ENCODE measurements at places on chromosomes 3 and 15. TPM values are rescaled to one million over a fixed set of nuclear protein-coding genes. Genes with fewer than 3 reads are reported as not detected.
A peak's percentile ranks its signal among the peaks of the same experiment; 100 is the strongest.

SQOR gene
- 67.5 TPM for total RNA-seq

THAP10 gene
- total RNA-seq = 3.5 TPM

FSTL1 gene
- 193 TPM for total RNA-seq

RTP1 gene
- total RNA-seq = not detected

THBS1 gene
- 377 TPM for total RNA-seq

ADCY5 gene
- 33.6 TPM for total RNA-seq

HCLS1 gene
- 102 TPM for total RNA-seq

FGD5 gene
- 40.1 TPM for total RNA-seq

A4GNT gene
- total RNA-seq = not detected

GRCh38 chr15:52080031-52080430, 32.5 kb downstream of the BCL2L10 start:
- no peak for DNase-seq
- H3K36me3 ChIP-seq = no peaks in the 10 kb centered on the region
- H3K4me1 ChIP-seq = no peaks in the 10 kb centered on the region
- H3K27me3 ChIP-seq = no peaks in the 10 kb centered on the region

- no peak overlapping the region for H3K27ac ChIP-seq
- peak; percentile 59 for DNase-seq
- no peaks in the 10 kb centered on the region for H3K36me3 ChIP-seq
- no peak overlapping the region for H3K4me3 ChIP-seq
These were observed 205.9 kb downstream of the MBNL1 start for GRCh38 chr3:152474585-152474984.

DNA sequence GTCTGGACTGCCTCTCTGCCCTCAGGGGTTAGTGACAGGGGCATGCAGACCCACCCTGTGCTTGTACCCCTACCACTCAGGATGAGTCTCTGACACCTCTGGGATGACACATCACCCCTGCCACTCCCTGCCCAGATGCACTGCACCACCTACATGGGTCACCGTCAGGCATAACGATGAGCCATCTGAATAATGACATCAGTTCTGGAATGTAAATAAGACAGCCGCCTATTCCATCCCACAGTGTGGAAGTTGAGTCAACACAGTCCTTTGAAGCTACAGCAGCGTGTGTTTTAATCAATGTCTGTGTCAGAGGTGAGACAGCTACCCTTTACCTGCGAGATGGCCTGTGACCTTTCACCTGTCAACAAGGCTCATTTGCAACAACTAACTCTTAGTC, 268.7 kb upstream of the ARRDC4 start:
- H3K27me3 ChIP-seq = no peaks in the 10 kb centered on the region

DNA sequence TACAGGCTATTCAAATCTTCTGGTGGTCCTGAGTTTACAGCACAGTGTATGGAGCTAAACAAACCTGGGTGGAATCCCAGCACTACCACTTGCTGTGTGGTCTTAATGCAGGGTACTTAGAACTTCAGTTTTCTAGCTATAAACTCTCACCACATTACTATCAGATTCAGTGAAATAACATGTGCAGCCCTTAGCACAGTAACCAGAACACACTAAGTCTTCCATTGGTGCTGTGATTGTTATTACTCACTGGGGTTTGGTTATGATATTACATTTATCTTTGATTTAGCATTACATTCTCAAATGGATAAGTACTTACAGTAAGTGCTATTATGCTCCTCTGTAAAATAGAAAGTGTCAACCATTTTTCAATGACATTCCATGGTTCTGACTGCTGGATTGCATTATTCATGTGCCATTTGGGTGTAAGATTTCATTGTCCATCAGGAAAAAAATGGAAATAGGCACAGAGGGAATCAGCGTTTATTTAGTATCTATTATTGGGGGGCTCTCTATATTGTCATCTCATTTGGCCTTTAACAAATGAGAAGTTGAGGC, 81.9 kb downstream of the PDE8A start:
- no peak overlapping the region for H3K27ac ChIP-seq
- H3K27me3 ChIP-seq = no peaks in the 10 kb centered on the region
- H3K4me3 ChIP-seq = no peak overlapping the region
- H3K36me3 ChIP-seq = peaks cover 4% of the 10 kb centered on the region

DNA sequence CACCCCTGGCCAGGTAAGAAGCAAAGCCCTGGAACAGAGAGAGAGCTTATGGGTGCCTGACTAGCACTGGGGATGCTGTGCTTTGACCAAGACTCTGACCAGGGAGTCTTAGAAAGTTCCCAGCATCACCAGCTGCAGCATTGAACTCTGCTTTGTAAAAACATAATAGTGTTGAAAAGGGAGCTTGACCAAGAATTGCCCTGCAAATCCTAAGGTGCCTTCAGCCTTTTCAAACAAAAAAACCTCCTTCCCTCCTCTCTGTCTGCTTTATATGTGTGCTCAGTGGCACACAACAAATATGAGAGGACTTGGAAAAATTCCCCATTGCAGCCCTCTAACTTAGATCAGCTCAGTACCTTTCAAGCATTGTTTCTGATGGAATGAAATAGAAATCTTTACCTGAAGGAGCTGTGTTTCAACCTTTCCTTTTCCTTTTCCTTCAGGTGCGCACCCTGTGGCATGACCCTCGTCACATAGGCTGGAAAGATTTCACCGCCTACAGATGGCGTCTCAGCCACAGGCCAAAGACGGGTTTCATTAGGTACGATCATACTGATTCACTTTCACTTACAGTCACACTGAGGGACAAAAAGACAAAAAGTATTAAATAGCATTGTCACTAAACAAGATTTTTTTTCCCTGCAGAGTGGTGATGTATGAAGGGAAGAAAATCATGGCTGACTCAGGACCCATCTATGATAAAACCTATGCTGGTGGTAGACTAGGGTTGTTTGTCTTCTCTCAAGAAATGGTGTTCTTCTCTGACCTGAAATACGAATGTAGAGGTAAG, 13.0 kb downstream of the THBS1 start:
- H3K27ac ChIP-seq = no peak overlapping the region
- peaks cover 16% of the 10 kb centered on the region for H3K4me1 ChIP-seq
- DNase-seq = no peak
- no peaks in the 10 kb centered on the region for H3K27me3 ChIP-seq
- H3K36me3 ChIP-seq = peaks cover 47% of the 10 kb centered on the region

- H3K36me3 ChIP-seq = no peaks in the 10 kb centered on the region
- H3K4me1 ChIP-seq = no peaks in the 10 kb centered on the region
- no peaks in the 10 kb centered on the region for H3K27me3 ChIP-seq
These were observed 539.8 kb downstream of the FGF12 start for GRCh38 chr3:192187485-192188051.

- no peak for DNase-seq
- H3K36me3 ChIP-seq = no peaks in the 10 kb centered on the region
- H3K27ac ChIP-seq = no peak overlapping the region
- H3K27me3 ChIP-seq = no peaks in the 10 kb centered on the region
- H3K4me1 ChIP-seq = no peaks in the 10 kb centered on the region
These were observed 289.1 kb upstream of the DNAJC19 start for GRCh38 chr3:181278468-181279238.

DNA sequence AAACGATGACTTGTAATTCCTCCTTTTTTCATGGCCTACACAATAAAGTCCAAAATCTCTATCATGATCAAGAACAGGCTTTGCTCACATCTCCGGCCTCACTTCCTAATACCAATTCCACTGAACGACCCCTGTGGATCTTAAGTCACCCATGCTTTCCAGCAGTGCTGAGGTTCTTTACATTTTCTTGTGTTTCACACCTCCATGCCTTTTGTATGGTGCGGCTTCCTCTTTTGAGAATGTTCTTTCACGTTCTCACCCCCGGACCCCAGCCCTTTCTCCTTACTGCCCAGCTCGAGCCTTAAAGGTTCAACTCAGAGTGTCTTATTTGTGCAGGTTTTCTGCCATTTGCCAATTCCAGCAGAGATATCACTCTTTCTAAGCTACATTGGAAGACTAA, 70.1 kb downstream of the CSNK1G1 start:
- H3K4me1 ChIP-seq = no peaks in the 10 kb centered on the region
- no peaks in the 10 kb centered on the region for H3K36me3 ChIP-seq
- DNase-seq = no peak
- no peaks in the 10 kb centered on the region for H3K27me3 ChIP-seq
- H3K4me3 ChIP-seq = no peak overlapping the region

DNA sequence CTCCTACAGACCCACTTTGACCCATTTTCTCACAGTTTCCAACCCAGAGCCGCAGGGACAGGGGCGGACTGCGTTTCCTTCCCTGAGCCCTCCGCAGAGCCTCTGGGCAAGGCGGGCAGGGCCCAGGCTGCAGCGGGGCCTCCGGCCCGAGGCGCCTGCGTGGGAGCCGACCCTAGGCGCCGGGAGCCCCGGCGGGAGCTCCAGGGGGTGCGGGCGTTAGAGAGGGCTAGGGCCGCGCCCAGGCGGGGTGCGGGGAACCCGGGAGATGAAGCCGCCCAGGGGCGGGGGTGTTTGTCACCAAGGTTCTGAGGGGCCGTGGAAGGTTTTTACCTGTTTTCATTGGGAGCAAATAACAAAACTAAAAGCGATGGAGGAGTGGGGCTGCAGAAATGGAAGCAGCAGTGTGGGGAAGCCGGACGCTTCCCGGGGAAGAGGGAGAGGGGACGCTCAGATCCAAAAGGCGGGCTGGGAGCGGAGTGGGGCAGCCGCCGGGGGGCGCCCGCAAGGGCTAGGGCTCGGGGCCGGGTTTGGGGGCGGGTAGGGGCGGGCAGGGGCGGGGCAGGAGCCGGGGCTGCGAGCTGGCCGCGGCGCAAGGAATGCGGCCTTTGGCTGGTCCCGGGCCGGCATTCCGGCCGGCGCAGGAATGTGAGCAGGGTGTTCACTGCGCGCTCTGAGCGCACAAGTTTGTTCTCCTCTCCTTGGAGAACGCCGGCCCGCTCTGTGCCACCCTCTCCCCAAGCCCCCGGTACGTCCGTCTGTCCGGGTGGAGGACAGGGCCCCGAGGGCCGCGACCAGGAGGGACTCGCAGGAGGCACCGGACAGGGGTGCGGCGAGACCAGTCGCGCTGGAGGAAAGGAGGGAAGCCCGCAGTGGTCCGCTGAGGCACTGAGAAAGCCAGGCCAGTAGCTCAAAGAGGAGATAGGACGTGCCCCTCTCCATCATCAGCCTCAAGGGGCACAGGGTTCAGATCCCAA, 61.1 kb downstream of the AMOTL2 start:
- peak overlapping the region; percentile 97 for H3K27ac ChIP-seq
- peak; percentile 93 for DNase-seq
- H3K27me3 ChIP-seq = no peaks in the 10 kb centered on the region

GRCh38 chr3:36954452-36955134, 9.7 kb upstream of the TRANK1 start:
- no peaks in the 10 kb centered on the region for H3K27me3 ChIP-seq
- DNase-seq = no peak
- H3K36me3 ChIP-seq = no peaks in the 10 kb centered on the region
- H3K4me3 ChIP-seq = no peak overlapping the region

- H3K27me3 ChIP-seq = peaks cover 7% of the 10 kb centered on the region
- no peak overlapping the region for H3K4me3 ChIP-seq
- no peak overlapping the region for H3K27ac ChIP-seq
- DNase-seq = no peak
- no peaks in the 10 kb centered on the region for H3K4me1 ChIP-seq
These were observed 7.7 kb upstream of the SEC13 start for GRCh38 chr3:10328460-10329071.

DNA sequence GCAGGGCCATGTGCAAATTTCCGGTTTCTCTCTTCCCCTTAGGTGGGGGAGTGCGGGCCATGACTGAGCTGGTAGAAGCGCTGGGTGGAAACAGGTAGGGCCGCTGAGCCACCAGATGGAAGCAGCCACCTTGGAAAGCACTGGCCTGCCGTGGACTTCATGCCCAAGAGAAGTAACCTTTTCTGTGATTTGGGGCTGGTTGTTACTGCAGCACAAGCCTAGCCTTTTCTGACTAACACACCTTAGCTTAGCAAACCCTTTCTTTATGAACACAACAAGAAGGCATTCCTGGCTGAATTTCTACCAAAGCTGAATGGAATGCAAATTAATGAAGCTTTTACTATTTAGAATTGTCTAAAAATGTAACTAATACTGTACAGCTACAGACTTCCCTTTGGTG, 149.6 kb upstream of the UBE2E1 start:
- no peak overlapping the region for H3K4me3 ChIP-seq
- no peaks in the 10 kb centered on the region for H3K4me1 ChIP-seq
- H3K36me3 ChIP-seq = no peaks in the 10 kb centered on the region

GRCh38 chr3:136078421-136079364, 113.2 kb downstream of the PPP2R3A start:
- H3K27me3 ChIP-seq = no peaks in the 10 kb centered on the region
- no peak for DNase-seq
- no peak overlapping the region for H3K27ac ChIP-seq
- H3K4me1 ChIP-seq = no peaks in the 10 kb centered on the region

DNA sequence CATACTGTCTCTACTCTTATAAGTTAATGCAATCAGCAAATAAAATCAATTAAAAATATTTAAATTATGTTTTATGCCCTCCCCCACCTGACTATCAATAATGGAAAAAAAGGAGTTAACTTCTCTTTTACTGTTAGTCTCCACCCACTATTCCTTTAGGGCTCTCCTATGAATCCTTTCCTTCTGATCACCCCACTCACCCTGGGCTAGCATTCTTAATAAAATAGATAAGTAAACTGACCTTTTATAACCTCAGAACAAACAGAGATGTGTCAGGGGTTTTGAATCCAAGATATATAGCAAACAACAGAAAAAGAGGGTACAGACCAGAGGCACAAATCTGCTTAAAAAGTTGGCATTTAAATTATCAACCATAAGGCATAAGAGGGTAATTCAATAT, 116.1 kb upstream of the PLXND1 start:
- H3K4me1 ChIP-seq = peaks cover 10% of the 10 kb centered on the region
- no peaks in the 10 kb centered on the region for H3K27me3 ChIP-seq
- no peak overlapping the region for H3K27ac ChIP-seq

DNA sequence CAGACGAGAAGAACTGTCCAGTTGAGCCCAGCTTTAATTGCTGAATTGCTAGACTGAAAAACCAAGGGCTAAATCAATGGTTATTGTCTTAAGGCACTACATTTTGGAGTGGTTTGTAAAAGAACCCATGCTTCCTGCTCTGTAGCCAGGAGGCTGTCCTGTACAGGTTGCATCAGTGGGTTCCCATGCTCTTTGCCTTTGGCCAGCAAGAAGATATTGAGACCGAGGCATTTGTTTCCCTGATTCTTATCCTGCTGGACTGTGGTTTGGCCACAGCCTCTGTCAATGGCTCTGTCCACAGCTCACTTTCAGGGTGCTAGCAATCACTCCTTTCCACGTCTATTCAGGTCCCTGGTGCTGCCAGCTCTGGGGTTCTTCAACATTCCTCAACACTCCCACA, 89.6 kb downstream of the FAM43A start:
- no peaks in the 10 kb centered on the region for H3K4me1 ChIP-seq
- H3K4me3 ChIP-seq = no peak overlapping the region
- no peak overlapping the region for H3K27ac ChIP-seq
- H3K27me3 ChIP-seq = no peaks in the 10 kb centered on the region

Measured in kidney (tissue), 22 donors.